ENCODE measurements at places on chromosomes 7 and 10.

DNA sequence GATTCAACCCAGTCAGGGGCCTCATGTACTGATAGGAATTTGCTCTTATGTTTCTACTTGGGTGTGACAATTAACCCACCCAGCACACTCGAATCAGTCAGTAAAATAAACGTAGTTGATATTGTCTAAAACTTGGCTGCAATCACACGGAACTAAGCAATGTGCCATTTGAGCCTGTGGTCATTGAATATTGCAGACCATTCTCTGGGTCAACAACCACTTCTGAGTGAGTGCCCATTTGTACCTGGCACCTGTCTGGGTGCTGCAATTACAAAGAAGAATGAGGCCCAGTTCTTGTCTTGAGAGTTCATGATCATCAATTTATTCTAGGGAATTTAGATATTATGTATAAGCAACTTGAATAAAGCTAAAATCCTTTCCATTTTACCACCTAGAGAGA lies 29.8 kb downstream of the NPY start:
- no peak for DNase-seq

DNA sequence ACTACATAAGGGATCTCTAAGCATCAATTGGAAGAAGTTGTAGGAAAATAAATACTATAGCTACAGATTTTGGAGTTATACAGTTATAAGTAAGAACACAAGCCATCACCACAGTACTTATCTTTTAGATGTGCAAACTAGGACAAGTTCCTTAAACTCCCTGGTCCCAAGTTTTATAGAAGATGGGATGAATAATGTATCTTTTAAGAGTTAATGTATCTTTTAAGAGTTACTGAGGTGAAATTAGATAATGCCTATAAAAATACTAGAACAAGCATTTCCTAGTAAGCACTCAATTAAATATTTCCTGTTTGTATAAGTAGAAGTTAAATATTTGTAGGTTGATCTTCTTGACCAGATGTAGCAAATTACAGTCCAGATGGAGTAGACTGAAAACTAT lies 56.8 kb downstream of the SEMA3A start:
- DNase-seq: no peak

- peak; percentile 32 for DNase-seq
Observed at GRCh38 chr7:36749282-36749960, 25.1 kb upstream of the AOAH start.

- no peak for DNase-seq
Observed at GRCh38 chr7:24713850-24714675, 43.2 kb downstream of the GSDME start.

GRCh38 chr7:137399827-137400823 lies 56.6 kb upstream of the PTN start:
- DNase-seq: no peak

DNA sequence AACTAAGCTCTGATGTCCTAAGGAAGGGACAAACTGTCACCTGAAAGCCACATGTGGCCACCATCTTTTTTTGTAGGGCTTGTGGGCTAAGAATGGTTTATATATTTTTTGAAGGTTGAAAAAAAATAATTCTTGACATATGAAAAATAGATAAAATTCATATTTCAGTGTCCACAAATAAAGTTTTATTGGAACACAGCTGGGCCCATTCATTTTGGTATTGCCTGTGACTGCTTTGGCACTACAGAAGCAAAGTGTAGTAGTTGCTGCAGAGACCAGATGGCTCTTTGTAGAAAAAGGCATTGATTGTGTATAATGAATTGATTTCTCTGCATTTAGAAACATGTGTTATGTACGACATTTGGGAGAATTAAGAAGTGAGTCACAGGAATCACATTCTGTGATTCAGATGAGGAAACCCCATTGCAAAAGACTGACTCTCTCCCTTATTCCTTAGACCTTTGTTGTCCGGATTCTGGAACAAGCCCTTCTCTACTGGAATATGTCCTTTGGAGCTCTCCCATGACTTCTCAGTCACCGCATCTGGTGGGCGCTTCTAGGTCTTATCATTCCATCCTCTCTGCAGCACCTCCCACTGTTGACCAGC lies 438.7 kb downstream of the LRMDA start:
- DNase-seq: no peak

DNA sequence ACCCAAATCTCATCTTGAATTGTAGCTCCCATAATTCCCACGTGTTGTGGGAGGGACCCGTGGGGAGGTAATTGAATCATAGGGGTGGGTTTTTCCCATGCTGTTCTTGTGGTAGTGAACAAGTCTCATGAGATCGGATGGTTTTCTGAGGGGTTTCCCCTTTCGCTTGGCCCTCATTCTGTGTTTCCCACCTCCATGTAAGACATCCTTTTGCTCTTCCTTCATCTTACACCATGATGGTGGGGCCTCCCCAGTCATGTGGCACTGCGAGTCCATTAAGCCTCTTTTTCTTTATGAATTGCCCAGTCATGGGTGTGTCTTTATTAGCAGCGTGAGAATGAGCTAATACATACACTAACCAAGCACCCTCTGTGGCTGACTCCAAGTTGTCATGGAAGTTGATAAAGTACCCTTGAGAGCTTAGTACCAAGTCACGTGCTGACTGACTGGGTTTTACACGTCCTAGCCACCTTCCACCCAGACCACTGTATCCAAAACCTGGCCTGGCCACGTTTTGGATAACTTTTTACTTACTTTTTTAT lies 614.4 kb downstream of the SDK1 start:
- DNase-seq: no peak

DNA sequence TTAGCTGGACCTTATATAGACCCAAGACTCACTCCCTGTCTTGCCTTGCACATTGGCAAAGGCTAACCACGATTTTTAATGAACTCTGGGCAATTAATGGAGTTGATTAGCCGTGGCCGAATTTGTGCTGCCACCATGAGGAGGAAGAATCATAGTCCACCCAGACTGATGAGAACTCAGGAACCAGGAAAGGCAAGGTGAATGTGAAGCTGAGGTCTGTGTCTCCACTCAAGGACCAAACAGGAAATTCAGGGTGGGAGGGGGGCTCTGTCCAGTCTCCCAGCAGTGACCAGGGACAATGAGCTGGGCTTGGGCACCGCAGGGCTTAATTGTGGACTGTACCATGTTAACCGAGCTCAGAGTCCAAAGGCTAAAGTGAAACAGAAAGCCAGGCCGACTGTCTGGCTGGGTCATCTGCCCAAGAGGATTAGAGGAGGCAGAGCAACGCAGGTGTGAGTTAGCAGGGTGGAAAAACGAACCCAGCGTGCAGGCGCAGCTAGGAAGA lies 127.0 kb upstream of the JCAD start:
- peak; percentile 25 for DNase-seq

- DNase-seq: no peak
Observed at GRCh38 chr7:158227258-158227984, 360.2 kb downstream of the PTPRN2 start.

- DNase-seq: no peak
Observed at GRCh38 chr7:92720604-92721350, 115.6 kb downstream of the CDK6 start.

- DNase-seq: no peak
Observed at GRCh38 chr7:111730476-111731300, 168.4 kb upstream of the IMMP2L start.

DNA sequence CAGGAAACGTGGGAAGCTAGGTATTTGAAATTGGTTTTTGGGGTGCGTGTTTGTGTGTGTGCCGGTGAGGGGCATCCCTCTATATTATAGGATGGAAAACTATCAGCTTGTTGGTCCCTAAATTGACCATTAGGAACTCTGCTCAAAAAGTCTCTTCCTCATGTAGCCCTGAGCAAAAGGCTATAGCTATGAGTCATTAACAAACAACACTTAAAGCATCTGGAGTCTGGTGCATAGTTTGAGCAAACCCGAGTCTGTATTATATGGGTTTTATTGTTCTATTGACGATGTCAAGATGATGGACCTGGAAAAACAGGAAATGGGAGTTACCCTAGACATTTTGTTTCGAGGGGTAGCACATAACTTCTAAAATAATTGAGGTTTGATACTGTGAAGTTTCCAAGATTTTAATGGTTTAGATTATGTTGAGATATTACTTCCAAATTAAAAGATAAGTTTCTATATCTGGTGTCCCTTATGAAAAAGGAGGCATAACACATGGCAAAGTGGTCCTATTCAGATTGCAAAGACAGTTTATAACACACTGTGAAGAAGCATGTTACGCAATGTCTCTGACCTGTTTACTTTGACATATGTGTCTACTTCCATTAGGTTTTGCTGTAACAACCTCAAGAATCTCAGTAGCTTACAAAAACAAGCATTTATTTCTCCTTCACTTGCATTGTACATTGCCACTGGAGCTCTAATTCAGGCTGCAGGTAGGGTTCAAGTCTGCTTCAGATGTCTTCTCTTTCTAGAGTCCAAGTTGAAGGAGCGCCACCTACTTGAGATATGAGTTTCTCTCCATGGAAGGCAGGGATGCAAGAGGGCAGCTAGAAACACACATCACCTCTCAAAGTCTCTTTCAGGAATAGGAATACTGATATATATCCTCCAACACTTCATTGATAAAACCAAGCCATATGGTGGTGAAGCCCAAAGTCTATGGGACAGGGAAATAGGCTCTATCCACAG lies 357.7 kb downstream of the PHF14 start:
- no peak for DNase-seq

GRCh38 chr10:6692856-6693255 lies 112.8 kb upstream of the PRKCQ start:
- no peak for DNase-seq

DNA sequence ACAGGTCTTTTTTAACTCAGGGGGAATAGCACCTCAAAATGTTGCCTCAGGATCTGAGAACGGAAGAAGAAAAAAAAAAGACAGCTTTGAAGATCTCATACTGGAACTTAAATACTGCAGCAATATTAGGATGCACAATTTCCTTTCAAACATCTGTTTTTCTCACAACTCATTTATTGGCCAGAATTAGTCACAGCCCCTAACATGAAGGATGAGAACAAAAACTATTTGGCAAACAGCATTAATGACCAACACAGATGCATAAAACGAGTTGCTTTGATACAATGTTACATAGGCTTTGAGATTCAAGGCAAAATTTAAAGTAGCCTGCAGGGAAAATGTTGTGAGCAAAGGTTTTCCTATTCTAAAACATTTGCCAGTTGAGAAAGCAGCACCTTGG lies 36.5 kb downstream of the JMJD1C start:
- DNase-seq: no peak

DNA sequence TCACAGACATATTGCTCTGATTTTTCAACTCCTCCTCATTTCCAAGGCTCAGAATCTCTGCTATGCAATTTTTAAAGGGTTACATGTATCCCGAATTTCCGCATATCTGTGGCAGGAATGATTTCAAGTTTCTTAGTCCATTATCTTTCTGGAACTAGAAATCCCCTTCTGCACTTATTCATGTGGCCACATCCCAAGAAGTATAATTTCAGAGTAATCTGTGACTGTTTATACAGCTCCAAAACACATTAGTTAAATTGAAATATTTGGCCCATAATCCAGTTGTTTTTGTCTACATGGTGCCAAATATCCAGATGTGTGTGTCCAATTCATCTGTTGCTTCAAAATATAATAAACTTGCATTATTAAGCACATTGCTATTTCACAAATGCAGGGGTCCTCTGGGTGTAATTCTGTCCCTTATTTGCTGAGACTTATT lies 271.2 kb downstream of the ARHGAP12 start:
- DNase-seq: no peak

DNA sequence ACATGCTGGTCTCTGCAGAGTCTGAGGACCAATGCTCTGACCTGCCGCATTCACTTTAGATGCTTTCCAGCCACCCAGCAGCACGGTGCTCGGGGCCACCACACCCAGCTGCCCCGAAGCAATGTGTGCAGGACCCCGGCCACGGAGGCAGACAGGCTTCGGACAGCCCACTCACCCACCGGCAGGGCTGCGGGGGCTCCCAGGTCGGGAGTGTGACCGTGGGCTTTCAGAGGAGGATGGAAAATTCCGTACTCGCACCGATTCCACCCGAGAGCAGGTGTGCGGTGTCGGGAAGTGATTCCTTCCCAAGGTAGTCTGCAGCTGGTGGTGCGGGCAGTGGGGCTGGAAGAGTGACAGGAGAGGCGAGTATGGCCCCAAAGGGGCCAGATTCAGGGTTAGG lies 190.9 kb downstream of the DNAJB6 start:
- no peak for DNase-seq

GRCh38 chr7:70698219-70698832 lies 433.6 kb upstream of the GALNT17 start:
- DNase-seq: peak; percentile 48

DNA sequence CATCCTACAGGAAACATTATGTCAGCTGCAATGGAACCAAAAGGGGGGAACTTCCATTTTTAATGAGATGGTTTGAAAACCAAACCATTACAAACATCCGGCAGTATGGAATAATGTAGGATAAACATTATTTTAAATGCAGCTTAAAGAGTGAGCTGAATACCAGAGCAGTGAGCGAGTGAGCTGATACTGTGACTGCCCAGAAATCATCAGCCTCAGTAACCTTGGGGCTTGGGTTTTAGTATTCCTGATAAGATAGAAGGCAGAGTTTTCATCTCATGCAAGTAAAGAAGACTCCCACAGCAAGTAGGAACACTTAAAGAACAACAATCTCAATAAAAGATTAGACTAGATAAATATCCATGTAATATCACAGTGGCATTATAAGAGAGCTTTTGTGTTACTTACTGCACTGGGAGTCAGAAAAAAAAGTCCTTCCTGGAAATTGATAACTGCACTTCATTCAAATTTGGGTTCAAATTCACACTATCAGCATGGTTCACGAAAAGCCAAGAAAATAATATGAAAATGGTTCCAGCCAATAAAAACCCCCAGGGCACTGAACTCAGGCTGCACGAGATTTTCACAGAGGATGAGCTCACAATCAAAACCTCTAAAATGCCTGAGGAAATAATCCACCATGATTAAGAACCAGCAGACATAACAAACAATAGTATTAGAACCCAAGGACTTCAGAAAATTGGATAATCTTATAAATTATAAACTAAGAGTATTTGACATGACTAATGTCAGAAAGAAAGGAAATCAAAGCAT lies 115.7 kb downstream of the MTPAP start:
- DNase-seq: peak; percentile 33

DNA sequence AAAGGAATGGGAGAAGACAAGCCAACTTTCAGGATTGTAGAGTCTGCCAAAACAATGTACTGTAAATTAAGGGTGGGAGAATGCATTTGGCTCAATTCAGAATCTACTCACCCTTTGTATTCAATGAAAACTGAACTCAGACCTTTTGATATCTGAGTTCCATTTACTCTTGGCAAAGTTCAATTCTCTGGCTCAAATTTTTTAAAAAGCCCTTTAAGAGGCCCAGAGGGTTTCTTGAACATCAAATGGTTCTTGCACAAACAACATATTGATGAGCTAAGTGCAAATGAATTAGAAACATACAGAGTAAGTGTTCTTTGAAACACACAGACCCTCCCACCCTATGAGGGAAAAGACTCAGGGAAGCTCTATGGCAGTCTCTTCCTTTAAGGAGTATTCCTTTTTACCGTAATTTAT lies 5.2 kb upstream of the XPNPEP1 start:
- DNase-seq: no peak

DNA sequence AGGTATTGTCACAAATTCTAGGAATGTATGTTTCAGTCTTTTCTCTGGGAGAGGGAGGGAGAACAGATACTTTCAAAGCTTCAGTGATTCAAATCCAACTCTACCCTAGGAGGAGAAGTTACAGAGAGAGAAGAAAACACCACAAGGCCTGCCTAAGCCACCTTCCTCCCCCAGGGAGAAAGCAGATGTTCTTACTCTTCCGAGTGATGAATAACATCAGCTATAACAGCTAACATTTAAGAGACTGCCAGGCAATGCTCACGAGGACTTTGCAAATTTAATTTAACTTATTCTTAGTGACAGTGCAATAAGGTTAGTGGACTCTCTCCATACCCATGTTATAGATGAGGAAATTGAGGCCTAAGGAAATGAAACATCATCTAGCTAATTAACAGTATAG lies 36.8 kb downstream of the TAS2R41 start:
- DNase-seq: no peak

- no peak for DNase-seq
Observed at GRCh38 chr7:119802147-119802546, 470.8 kb upstream of the KCND2 start.

Measured in brain microvascular endothelial cell (primary cell).